CD4-positive, CD25-positive, alpha-beta regulatory T cell (primary cell): ENCODE measurements at places on chromosomes 7 and 10. TPM values are rescaled to one million over a fixed set of nuclear protein-coding genes. Genes with fewer than 3 reads are reported as not detected.

ZNF33A gene
- 46.0 TPM for total RNA-seq

GRCh38 chr10:48439581-48440041 is 133.1 kb downstream of the MAPK8 start:
- DNase-seq: no peak

ARPC1A gene
- total RNA-seq: 42.5 TPM

GRCh38 chr7:101161692-101162471 is 3.5 kb downstream of the VGF start:
- no peak for DNase-seq

GRCh38 chr7:122155566-122155965 is 11.5 kb upstream of the AASS start:
- DNase-seq: no peak

DNA sequence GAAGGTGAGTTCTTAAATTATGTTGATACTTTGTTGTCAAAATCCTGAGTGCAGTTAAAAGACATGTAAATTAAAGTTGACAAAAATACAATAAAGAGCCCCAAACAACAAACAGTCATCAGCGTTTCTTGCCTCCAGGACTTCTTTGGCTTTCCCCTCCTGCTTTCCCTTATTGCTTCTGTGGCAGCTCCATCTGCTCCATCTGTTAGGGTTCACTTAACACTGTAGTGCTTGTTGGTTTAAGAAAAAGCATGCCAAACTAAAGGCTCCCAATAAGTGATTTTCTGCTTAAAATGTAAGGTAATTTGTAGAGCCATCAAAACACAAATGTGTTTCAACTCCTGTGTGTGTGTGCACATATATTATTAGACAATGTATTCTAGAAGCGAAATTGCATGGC is 254.3 kb upstream of the GNAI1 start:
- DNase-seq: no peak

- no peak for DNase-seq
Measured at GRCh38 chr10:100328198-100328597, 1.8 kb downstream of the PKD2L1 start.

CHST15 gene
- total RNA-seq: 0.22 TPM

DNA sequence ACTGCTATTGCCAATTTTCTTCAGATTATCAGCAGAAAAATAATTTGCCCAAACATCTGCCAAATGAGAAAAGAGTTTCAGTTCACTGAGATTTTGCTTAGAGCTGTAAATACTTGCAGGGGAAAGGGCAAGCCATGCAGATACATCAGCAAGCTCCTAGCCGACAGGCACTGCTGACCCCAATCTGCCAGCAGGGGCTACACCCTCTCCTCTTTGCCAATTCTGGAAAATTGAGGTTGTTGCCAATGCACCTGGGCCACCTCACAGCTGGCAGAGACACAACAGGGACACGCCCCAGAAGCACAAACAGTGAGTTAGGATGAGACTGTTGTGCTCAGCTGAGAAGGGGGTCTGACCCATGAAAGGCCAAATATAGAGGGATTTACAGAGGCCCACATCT is 129.5 kb upstream of the MYO3A start:
- no peak for DNase-seq

GPR15LG gene
- not detected for total RNA-seq

DNA sequence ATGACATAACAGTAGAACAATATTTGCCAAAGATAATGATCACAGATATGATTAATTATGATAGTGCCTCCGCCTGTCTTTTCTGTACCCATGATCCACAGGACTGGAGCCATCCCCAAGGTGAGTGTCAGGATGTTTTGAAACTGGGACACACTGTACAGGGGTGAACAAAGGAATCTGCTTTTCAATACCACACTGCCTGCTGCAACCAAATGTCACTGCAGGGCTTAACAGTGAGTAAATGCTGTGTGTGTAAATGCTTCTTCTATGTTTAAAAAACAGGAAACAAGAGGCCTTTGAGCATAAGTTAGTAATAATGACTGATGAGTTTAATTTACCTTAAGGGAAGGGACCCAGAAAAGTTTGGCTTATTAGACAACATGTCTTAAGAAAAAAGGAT is 65.2 kb downstream of the HBP1 start:
- DNase-seq: no peak

USP54 gene
- total RNA-seq: 4.2 TPM

DNA sequence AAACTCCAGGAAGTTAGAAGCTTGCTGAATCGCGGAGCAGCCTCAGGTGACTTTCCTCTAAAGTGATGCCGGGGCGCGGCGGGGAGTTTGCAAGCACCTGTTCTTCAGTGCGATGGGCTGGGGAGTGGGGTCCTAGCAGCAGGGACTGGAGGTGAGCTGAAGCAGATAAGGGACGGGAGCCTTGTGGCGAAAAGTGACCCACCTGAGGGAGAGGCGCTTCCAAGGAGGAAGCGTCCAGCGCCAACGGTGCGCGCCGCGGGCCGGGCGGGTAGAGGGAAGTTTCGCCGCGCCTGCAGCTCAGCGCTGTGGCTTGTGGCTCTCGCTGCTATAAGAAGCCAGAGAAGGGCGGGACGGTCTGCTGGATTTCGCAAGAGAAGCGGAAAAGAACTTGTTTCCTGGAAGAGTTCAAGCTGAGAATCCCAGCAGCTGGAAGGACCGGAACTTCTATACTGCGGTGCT is at the start of gene STEAP4:
Gene STEAP4 (minus strand): TSS at position 305 of the 459 bp plus-strand sequence. CDS start 22,625 bp downstream, outside the sequence.
- DNase-seq: no peak

MDH2 gene
- 70.6 TPM for total RNA-seq

RBM20 gene
- 0.72 TPM for total RNA-seq

HTR5A gene
- total RNA-seq: not detected
